Osteocyte (in vitro differentiated cells): ENCODE measurements at places on chromosomes 16 and 17. TPM values are rescaled to one million over a fixed set of nuclear protein-coding genes. Genes with fewer than 3 reads are reported as not detected.
A peak's percentile ranks its signal among the peaks of the same experiment; 100 is the strongest.

- H3K27ac ChIP-seq: peak overlapping the region; percentile 88
- peak overlapping the region; percentile 94 for H3K4me3 ChIP-seq
- H3K4me1 ChIP-seq: peaks cover 21% of the 10 kb centered on the region
- no peak for DNase-seq
- no peaks in the 10 kb centered on the region for H3K27me3 ChIP-seq
These were observed 527 bp downstream of the CIAPIN1 start for GRCh38 chr16:57446531-57447185.

DNA sequence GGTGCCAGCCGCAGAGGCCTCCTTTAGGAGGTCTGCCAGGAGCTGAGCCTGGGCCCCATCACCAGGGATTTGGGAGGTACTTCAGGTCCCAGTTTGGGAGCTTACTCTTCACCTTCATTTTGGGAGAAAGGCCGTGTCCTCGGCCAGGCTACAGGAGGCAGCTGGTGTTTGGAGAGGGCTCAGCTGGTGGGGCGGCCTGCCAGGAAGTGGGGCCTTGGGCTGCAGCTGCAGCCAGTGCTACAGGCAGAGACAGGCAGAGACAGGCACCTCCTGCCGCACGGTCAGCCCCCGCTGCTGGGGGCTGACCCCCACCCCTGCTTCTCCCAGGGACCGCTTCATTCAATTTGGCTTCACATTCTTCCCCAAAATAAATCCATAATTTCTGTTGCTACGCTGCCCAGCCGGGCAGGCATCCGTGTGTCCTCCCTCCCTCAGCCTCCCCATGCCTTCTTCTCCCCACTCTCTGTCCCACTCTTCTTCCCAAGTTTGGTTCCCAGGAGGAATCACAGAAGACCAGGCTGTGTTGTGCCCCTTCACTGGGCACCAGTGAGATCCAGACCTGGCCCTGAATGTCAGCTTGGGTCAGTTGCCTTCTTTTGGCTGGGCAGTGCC is 6.1 kb downstream of the TMEM235 start:
- no peaks in the 10 kb centered on the region for H3K36me3 ChIP-seq
- H3K27me3 ChIP-seq: peaks cover 6% of the 10 kb centered on the region
- DNase-seq: no peak
- no peaks in the 10 kb centered on the region for H3K4me1 ChIP-seq
- no peak overlapping the region for H3K4me3 ChIP-seq

DNA sequence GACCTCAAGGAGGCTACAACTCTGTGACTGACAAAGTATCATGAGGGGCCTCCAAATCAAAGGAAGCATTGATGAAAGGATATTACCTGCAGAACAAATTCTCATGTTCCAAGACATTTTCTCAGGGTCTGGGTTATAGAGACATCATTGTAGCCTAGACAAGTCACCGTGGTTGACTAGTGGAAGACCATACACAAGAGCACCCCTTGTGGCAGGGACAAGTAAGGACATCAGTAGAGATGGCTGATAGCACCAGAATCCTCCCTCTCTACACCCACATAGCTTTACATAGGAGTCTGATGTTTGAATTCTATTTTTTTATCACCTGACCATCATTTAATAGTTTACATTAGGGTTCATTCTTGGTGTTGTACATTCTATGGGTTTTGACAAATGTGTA is 32.5 kb upstream of the CDH8 start:
- no peaks in the 10 kb centered on the region for H3K36me3 ChIP-seq
- no peak overlapping the region for H3K27ac ChIP-seq
- H3K27me3 ChIP-seq: peaks cover 13% of the 10 kb centered on the region
- H3K4me3 ChIP-seq: no peak overlapping the region
- DNase-seq: no peak

- peaks cover 5% of the 10 kb centered on the region for H3K4me1 ChIP-seq
- H3K27me3 ChIP-seq: peaks cover 8% of the 10 kb centered on the region
- H3K27ac ChIP-seq: no peak overlapping the region
These were observed 51.1 kb upstream of the SLC47A1 start for GRCh38 chr17:19482576-19482975.

DNA sequence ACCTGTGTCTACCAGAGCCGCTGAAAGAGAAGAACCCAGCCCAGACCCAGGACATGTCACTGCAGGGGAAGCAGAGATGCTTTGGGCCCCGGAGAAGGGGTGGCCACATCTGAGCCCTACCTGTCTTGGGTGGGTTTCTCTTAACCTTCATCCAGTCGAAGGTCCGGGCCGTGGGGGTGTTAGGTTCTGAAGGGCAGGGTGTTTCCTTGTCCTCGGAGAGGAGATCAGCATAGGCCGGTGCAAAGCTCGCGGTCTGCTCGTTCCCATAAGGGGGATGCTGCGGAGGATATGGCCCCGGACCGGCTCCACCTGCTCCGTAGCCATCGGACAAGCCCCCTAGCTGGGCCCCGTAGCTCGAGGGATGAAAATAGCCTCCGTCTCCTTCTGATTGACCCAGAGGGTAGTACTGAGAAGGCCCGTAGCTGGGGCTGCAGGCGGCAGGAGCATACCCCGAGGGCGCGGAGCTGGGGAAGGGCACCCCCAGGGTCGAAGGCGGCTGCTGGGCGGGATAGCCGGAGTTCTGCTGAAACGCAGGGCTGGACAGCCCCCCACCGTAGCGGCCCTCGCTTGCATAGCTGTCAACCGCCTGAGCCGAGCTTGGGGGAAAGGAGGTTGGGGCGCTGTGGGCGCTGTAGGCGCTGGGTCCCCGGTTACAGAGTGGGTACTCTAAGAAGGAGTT is 464 bp downstream of the HOXB1 start:
- no peak overlapping the region for H3K4me3 ChIP-seq
- no peaks in the 10 kb centered on the region for H3K36me3 ChIP-seq
- H3K27me3 ChIP-seq: peaks cover 58% of the 10 kb centered on the region
- no peak overlapping the region for H3K27ac ChIP-seq
- no peaks in the 10 kb centered on the region for H3K4me1 ChIP-seq

SMPD3 gene
- total RNA-seq: not detected in 2 replicates

GGT6 gene
- total RNA-seq: not detected in 2 replicates

GRCh38 chr16:65749506-65749905 is 617.0 kb upstream of the CDH5 start:
- H3K4me1 ChIP-seq: no peaks in the 10 kb centered on the region
- no peaks in the 10 kb centered on the region for H3K36me3 ChIP-seq
- no peak overlapping the region for H3K4me3 ChIP-seq
- DNase-seq: no peak
- H3K27me3 ChIP-seq: peaks cover 35% of the 10 kb centered on the region
- H3K27ac ChIP-seq: no peak overlapping the region

GRCh38 chr17:4858882-4859260 is 25.7 kb downstream of the MINK1 start:
- H3K27me3 ChIP-seq: no peaks in the 10 kb centered on the region
- no peak for DNase-seq
- H3K4me1 ChIP-seq: peaks cover 30% of the 10 kb centered on the region

DNA sequence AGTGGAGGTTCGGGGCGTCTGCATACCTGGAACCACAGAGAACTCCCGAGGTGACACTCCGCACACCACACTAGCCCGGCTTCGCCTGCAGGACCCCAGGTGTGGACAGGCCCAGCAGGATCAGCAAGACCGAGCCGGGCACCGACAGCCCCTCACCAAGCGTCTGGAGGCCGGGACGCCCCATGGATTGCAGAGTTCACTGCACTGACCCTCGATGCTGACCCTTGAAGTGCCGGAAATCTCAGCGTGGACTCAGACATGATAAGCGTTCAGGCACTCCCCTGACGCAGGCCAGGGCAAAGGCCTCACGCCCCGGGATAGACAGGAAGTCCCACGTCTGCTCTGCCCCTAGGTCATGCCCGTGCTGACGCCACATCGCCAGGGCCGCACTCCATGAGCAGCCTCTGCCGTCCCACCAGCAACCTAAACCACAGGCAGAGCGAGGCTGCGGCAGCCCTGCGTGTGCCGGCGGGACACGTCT is 26.0 kb downstream of the ACSF3 start:
- no peak overlapping the region for H3K4me3 ChIP-seq
- H3K4me1 ChIP-seq: peaks cover 1% of the 10 kb centered on the region
- no peaks in the 10 kb centered on the region for H3K27me3 ChIP-seq
- H3K27ac ChIP-seq: no peak overlapping the region
- no peak for DNase-seq

KRT33A gene
- not detected in 2 replicates for total RNA-seq

GRCh38 chr17:45688353-45688752 is 95.8 kb upstream of the CRHR1 start:
- no peak overlapping the region for H3K27ac ChIP-seq
- peaks cover 48% of the 10 kb centered on the region for H3K27me3 ChIP-seq
- no peak for DNase-seq
- H3K4me1 ChIP-seq: no peaks in the 10 kb centered on the region
- no peaks in the 10 kb centered on the region for H3K36me3 ChIP-seq

MAPT gene
- total RNA-seq: 1.1 and 1.6 TPM in 2 replicates

CHAD gene
- not detected in 2 replicates for total RNA-seq

PRDM7 gene
- total RNA-seq: not detected in 2 replicates

GRCh38 chr17:1958134-1958881 is 66.8 kb downstream of the RTN4RL1 start:
- DNase-seq: no peak
- H3K36me3 ChIP-seq: no peaks in the 10 kb centered on the region
- peaks cover 42% of the 10 kb centered on the region for H3K4me1 ChIP-seq
- H3K27ac ChIP-seq: peak overlapping the region; percentile 78
- H3K27me3 ChIP-seq: no peaks in the 10 kb centered on the region

GPRC5C gene
- 44.4 and 56.4 TPM in 2 replicates for total RNA-seq

- no peak overlapping the region for H3K27ac ChIP-seq
- peaks cover 3% of the 10 kb centered on the region for H3K4me1 ChIP-seq
- no peak overlapping the region for H3K4me3 ChIP-seq
- DNase-seq: no peak
- no peaks in the 10 kb centered on the region for H3K36me3 ChIP-seq
These were observed 11.5 kb downstream of the CCL16 start for GRCh38 chr17:35969558-35970380.

DNA sequence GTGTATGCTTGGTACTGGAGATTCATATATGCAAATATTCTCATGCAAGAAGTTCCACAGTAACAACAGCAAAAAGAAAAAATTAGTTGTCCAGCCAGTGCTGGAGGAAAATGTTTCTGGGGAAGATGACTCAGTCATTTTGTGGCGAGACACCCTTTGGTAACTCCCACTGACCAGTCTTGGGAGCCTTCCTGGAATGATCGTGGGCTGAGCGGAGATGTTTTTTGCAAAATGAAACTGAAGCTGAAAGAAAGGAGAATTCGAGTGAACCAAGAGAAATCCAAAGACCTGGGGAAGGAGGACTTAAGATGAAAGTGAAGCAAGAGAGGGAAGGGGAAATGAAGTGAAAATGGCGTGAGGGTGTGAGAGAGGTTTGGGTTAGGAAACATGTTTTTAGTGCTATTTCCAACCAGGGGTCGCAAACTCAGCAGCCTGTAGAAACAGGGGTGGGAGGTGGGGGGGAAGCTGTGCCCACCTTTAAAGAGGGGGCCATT is 5.2 kb downstream of the ITPRIPL2 start:
- peaks cover 15% of the 10 kb centered on the region for H3K36me3 ChIP-seq
- H3K27me3 ChIP-seq: no peaks in the 10 kb centered on the region
- no peak for DNase-seq
- H3K4me3 ChIP-seq: peak overlapping the region; percentile 85
- peaks cover 60% of the 10 kb centered on the region for H3K4me1 ChIP-seq

ACSM2B gene
- not detected in 2 replicates for total RNA-seq
